ENCODE measurements at places on chromosomes 12 and 14.

- DNase-seq = no peak
These were observed 485.8 kb downstream of the VRK1 start for GRCh38 chr14:97283005-97283403.

GRCh38 chr14:39229222-39229543 is 4.5 kb upstream of the MIA2 start:
- DNase-seq = no peak

GRCh38 chr12:93514853-93515252 is 47.5 kb downstream of the MRPL42 start:
- DNase-seq = no peak

GRCh38 chr12:119397540-119397939 is 63.0 kb downstream of the CCDC60 start:
- no peak for DNase-seq

- DNase-seq = no peak
These were observed 10.9 kb downstream of the AACS start for GRCh38 chr12:125076103-125076502.

DNA sequence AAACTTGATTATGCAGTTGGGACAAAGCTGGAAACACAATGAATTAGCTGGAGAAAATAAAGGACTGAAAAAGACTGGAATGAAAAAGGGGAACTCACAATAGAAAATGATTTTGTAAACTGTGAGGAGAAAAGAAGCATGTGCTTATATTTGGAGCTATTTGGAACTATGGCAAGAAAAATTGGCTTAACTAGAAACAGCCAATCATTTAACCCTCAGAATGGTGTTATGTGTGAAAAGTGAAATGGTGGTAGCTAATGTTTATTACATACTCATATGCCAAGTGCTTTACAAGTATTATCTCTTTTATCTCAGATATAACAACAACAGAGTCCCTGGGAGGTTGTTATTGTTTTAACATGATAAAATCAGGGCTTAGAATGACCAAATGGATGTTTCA is 583.1 kb upstream of the SEL1L start:
- DNase-seq = no peak

- no peak for DNase-seq
These were observed 12.6 kb upstream of the CD69 start for GRCh38 chr12:9773216-9773877.

DNA sequence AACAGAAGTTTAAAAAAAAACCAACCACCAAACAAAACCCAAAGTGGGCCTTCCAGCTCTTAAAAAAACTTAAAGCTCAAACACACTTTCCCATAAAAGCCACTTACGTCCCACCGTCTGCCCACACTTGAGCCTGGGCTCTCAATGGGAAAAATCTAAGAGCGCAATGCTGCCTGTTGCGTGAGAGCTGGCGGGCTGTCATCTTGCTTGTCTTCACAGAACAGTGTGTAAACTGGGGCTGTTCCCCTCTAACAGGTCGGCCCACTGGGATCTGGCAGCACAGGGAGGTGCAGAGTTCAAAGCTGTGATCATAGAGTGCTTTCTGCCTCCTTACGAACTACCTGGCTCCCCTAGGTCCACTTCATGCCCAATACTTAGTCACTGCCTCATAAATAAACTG is 80.0 kb downstream of the DICER1 start:
- no peak for DNase-seq

GRCh38 chr12:71276541-71276940 is 118.7 kb upstream of the TSPAN8 start:
- no peak for DNase-seq

- DNase-seq = no peak
These were observed 442.0 kb downstream of the BTG1 start for GRCh38 chr12:91703491-91704283.

DNA sequence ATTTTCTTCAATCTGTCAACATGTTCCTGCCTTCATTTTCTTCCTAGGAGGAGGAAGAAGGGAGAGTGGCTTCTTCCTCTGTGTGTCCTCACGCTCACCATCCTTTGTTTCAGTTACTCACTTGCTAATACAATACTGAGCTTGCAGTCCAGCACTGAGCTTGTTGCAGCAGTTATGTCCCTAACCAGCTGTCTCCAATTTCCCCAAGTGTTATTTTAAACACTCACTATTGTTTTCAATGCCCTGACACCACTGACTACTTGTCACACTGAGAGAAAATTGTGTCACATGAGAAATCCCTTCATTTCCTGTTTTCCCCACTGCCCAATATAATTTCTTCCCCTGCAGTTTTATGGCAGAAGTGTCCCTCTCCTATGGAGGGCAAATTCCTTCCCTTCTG is 53.4 kb downstream of the HSD17B6 start:
- no peak for DNase-seq
